ENCODE measurements at places on chromosomes 11 and 22.

DNA sequence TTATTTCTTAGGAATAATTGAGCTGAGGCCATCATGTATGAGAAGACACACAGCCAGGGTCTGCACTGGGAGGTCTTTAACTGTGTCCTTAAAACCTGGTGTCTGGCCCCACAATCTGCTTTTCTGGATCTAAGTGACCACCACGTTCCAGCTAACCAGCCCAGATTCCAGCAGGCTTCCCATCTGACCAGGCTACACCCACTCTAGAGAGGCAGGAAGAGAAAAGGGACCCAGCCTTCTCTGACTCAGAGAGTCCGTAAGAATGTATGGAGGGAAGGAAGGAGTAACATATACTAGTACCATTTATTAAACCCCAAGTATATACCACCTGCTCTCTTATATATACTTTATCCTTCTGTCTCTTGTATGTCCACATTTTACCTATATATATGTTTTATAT lies 80.1 kb downstream of the LDLRAD3 start:
- no peak for DNase-seq
- H3K4me1 ChIP-seq = no peaks in the 10 kb centered on the region
- H3K36me3 ChIP-seq = no peaks in the 10 kb centered on the region
- no peak overlapping the region for H3K27ac ChIP-seq
- no peaks in the 10 kb centered on the region for H3K27me3 ChIP-seq

DNA sequence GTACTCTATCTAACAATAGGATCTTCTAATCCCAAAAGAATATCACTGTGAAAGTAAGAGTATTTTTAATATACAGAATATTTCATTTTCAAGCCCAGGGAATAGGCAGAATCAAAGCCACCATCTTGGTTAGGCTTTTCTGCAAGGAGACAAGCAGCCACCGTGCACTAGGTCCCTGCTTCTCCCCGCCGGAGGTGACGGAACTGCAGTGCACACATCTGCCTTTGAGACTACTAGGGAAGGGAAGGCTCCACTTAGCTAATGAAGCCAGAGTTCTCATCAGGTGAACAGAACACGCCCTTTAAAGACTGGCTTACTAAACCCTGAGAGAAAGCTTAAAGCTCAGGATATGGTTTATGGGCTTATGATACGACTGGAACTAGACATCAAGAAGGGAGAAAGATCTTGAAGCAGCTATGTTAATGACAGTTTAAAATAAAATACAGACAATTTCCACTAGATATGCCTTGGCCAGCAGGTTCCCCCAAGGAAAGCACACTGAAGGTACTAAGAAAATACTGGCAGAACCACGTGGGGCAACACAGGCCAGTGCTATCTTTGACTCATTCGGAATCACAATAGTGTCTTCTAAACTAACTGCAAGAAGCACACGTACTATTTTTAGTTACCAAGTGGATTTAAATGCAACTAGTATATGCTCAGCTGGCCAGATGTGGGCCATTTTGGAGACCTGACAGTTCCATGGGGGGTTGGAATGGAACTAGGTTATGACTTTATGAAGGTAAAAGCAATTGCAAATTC lies 127.4 kb upstream of the LMO1 start:
- no peaks in the 10 kb centered on the region for H3K4me1 ChIP-seq
- H3K27ac ChIP-seq = no peak overlapping the region
- H3K27me3 ChIP-seq = peaks cover 3% of the 10 kb centered on the region
- H3K36me3 ChIP-seq = no peaks in the 10 kb centered on the region
- DNase-seq = no peak

DNA sequence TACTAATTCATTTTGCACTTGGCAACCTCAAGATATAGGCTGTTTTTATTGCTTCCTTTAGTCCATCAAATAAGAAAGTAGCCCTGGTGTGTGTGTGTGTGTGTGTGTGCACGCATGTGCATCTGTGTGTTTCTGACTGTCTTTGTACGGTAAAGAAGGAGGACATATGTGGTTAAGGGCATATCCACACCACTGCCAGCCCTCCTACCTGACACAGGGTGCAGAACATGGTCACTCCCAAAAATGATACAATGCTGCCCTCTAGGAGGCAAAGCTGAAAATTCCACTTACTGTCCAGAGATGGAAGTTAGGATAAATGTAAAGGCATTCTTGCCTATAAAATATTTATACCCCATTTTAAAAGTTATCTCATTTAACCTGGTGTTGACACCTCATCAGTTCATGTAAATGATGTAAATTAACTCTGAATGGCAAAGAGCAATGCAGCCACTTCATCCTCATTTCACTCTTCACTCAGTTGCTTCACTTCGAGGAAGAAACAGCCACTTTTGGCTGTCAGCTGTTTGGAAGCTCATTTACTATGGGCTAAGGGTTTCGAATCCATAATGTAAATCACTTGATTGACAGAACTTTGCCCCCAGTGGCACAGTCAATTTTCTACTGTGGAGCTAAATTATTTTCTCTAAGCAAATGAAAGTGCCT lies 83.1 kb upstream of the MTNR1B start:
- no peak overlapping the region for H3K27ac ChIP-seq
- no peak for DNase-seq
- H3K27me3 ChIP-seq = no peaks in the 10 kb centered on the region
- H3K4me1 ChIP-seq = no peaks in the 10 kb centered on the region

DNA sequence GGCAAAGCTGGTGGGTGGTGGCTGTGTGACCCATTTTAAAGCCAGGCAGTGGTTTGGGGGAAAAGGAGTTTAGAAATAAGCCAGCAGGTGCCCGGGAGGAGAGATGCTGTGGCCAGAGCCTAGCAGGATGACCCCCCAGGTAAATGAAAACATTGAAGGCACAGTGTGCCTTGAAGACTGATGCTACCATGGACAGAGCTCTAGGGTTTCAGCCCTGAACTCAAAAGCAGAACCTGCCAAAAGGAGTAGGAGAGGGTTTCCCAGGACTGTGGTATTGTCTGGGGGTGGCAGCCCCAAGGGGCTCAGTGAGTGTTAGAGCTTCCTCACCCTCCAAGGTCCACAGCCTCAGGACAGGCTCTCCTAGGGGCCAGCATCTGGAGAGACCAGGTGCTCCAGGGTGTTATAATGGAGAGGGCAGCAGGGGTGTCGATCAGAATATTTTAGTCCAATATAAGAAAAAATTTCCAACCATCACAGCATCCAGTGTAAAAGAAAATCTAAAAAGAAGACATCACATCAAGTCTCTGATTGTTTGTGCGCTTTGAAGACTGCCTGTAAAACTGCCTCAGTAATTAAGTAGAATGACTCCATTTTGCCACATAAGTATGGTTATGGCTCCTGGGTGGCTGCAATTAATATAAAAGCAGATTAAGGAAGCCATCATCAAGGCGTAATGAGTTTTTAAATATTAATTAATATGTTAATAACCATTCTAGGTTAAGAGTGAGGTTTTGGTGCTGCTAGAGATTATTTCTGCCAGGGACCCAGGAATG lies 88.6 kb upstream of the LMO1 start:
- no peak overlapping the region for H3K27ac ChIP-seq
- H3K27me3 ChIP-seq = no peaks in the 10 kb centered on the region
- H3K36me3 ChIP-seq = no peaks in the 10 kb centered on the region
- no peak overlapping the region for H3K4me3 ChIP-seq

DNA sequence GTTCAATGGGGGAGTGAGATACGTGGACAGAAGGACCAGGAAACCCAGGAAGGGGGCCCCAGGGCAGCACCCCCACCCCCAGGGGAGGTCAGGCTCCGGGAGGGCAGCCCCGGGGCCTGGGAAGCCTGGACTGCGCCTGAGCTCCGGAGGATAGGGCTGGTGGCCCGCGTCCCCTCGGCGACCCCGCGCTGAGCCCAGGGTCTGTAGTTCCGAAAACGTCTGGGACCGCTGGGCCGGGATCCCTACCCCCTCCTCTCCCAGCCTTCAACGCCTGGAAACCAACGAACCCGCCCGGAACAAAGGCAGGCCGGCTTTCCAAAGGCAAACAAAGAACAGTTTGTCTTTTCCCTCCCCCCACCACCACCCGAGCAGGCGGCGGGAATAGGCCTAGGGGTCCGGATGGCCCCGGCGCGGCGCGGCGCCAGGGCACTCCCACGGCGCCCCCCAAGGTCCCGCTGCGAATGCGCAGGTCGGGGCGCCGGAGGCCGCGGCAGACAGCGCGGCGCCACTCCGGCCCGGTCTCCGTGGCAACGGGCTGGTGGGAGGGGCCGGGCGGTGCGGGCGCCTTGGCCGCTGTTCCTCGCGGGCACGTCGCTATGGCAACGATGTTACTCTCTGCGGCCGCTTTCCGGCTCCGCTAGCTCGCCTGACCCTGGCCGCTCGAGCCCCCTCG lies 58.5 kb downstream of the IGLL1 start:
- H3K27me3 ChIP-seq = no peaks in the 10 kb centered on the region
- H3K27ac ChIP-seq = peak overlapping the region; percentile 59
- DNase-seq = peak; percentile 57
- H3K36me3 ChIP-seq = no peaks in the 10 kb centered on the region
- H3K4me1 ChIP-seq = peaks cover 4% of the 10 kb centered on the region
- H3K4me3 ChIP-seq = no peak overlapping the region

- peak; percentile 3 for DNase-seq
- H3K4me1 ChIP-seq = no peaks in the 10 kb centered on the region
- H3K36me3 ChIP-seq = no peaks in the 10 kb centered on the region
These were observed 69.2 kb upstream of the INCENP start for GRCh38 chr11:62054484-62055121.

DNA sequence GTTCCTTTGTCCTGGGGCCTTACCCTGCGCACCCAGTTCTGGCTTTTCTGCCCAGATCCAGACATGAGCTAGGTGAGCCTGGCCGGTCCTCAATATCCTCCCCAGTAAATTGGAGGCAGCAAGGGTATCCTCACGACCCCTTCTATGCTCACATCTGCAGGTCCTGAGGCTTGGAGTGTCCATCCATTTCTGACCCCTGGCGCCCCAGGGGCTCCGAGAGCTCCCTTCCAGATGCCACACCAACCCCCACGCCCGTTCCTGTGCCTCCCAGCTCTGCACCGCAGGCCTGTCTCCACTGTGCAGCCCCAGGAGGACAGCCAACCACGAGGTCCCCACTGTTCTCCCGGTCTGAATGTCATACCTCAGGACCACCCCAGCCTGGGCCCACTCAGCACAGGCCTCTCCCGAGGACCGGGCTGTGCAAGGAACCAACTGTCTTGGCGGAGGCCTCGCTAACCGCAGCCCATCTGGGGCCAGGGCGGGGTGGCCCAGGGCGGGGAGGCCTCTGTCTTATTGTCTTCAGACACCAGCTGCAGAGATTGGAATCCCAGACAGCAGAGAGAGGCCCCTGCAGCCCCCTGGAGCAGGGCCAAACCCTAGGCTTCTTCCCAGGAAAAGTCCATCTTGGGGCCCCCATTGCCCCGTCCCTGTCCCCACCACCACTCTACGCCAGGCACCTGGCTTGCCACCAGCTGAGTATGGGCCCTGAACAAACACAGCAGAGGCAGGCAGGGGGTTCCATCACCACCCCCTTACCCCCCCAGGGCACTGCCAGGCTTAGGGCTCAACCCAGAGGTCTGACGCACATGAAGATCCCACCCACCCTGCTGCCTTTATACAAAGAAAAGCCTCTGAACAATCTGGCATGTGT lies 39.3 kb downstream of the ALX4 start:
- no peaks in the 10 kb centered on the region for H3K27me3 ChIP-seq
- no peaks in the 10 kb centered on the region for H3K4me1 ChIP-seq
- no peak for DNase-seq

DNA sequence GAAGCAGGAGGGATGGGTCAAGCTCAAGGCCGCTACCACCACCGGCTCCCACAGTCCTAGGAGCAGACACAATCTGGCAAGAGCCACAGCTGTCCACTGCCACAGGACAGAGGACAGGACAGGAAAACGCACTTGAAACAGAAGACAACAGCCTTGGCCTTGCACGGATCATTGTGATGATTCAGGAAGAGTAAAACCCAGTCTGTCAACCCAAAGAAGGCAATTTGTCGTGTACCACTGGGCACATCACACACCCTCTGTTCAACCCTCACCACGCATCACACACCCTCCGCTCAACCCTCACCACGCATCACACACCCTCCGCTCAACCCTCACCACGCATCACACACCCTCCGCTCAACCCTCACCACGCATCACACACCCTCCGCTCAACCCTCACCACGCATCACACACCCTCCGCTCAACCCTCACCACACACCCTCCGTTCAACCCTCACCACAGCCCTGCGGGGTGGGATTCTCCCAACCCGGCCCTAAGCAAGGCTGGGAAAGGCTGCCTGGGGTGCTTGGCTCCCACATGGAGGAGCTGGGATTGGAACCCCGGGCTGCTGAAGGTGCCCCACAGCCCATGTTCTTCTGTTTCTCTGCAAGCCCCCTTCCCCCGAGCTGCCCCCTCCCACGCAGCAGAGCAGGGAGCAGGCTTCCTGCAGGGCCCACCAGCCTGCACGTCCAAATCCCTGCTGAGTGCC lies 11.3 kb upstream of the CDC42BPG start:
- H3K4me3 ChIP-seq = no peak overlapping the region
- H3K36me3 ChIP-seq = peaks cover 15% of the 10 kb centered on the region
- peak overlapping the region; percentile 28 for H3K27ac ChIP-seq
- H3K4me1 ChIP-seq = peaks cover 100% of the 10 kb centered on the region

DNA sequence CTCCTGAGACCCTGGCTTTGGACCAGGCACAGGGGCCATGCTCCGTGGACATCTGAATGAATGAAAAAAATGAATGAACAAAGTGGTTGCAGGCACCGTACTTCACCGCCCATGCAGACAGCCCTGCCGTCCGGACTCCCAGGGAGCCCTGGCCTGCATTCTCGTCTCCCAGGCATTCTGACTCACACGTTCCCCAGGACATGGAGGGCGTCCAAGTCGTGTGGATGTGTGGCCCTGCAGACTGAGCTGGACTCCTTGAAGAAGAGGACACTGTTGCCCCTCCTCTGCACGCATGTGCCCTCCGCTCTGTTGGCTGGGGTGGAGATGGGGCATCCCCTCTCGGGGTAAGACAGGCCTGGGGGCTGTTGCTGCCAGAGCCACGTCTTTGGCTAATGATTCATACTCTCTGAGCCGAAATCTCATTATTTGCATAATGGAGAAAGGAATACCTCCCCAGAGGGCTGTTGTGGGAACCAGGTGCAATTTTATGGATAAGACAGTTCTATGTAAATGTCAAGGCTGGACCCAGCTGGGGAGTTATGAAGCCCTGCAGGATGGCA lies 49.7 kb downstream of the RTL6 start:
- H3K36me3 ChIP-seq = no peaks in the 10 kb centered on the region
- H3K4me1 ChIP-seq = no peaks in the 10 kb centered on the region
- H3K4me3 ChIP-seq = no peak overlapping the region
- DNase-seq = no peak
- H3K27me3 ChIP-seq = no peaks in the 10 kb centered on the region

GRCh38 chr11:58807343-58807742 lies 37.2 kb downstream of the GLYATL2 start:
- H3K27me3 ChIP-seq = no peaks in the 10 kb centered on the region
- no peak overlapping the region for H3K27ac ChIP-seq
- H3K36me3 ChIP-seq = no peaks in the 10 kb centered on the region
- no peak for DNase-seq

GRCh38 chr22:49833340-49834007 lies 5.8 kb upstream of the BRD1 start:
- no peak for DNase-seq
- no peaks in the 10 kb centered on the region for H3K36me3 ChIP-seq
- H3K27ac ChIP-seq = no peak overlapping the region
- H3K4me3 ChIP-seq = no peak overlapping the region
- H3K27me3 ChIP-seq = no peaks in the 10 kb centered on the region
- peaks cover 11% of the 10 kb centered on the region for H3K4me1 ChIP-seq

All from CD8-positive, alpha-beta memory T cell (primary cell).